ENCODE measurements at places on chromosomes 1 and 21.
A peak's percentile ranks its signal among the peaks of the same experiment; 100 is the strongest.

DNA sequence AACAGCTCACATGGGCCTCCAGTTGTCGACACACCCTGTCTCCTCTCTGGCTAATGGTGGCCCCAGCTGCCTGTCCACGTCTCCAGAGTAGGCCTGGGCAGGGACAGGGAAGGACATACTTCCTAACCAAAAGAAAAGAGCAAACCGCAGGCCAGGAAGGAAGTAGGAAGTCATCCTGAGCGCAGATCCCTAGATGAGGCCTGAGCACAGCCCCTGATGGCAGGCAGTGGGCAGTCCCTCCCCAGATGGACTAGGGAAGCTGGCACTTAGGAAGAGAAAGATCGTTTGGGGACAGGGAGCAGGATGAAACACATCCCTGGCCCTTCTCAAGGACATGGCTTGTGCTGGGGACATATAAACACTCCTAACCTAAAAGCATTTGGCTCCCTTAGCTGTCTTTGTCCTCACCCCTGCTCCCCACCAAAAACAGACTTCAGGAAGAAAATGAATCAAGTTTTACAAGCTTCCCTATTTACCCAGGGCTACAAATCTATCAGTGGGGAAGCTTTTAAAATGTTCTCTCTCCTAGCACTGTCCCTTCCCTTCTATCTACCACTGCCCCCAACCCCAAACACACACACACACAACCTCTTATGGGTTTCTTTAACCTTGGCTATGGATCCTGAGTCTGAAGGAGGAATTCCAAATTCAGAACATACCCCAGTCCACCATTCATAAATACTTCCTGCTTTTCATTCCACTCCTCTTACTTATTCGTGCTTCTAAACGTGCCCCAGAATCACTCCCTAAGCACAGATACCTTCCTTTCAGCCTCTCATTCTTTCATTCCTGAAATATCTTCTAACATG, 21.1 kb downstream of the SSBP3 start:
- DNase-seq: no peak

DNA sequence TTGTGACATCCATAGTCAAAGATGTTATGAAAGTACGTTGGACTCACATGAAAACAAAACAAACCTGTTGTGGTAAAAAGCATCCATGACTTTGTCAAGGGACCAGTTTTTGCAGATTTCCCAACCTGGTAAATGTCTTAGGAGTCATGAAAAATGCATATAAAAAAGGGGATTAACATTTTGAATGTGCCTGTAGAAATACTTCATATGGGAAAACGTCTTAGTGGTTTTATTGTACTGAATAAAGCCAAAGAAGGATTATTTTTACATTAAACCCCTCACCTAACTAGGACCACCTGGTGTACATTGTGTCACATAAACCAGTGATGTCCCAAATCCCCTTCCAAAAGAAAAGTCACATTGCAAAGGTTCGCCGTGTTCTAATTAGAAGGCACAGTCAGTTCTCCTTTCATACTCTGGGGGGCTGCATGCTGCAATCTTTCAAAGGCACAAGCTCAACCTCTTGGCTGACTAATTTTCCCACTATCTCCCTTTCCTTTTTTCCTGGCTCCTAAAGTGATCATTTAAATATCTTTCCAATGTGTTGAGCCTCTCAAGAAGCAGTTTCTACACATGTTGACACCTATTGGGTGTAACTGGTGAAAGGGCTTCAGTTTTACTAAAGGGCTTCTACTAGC, 119.8 kb upstream of the SPAG17 start:
- peak; percentile 22 for DNase-seq

DNA sequence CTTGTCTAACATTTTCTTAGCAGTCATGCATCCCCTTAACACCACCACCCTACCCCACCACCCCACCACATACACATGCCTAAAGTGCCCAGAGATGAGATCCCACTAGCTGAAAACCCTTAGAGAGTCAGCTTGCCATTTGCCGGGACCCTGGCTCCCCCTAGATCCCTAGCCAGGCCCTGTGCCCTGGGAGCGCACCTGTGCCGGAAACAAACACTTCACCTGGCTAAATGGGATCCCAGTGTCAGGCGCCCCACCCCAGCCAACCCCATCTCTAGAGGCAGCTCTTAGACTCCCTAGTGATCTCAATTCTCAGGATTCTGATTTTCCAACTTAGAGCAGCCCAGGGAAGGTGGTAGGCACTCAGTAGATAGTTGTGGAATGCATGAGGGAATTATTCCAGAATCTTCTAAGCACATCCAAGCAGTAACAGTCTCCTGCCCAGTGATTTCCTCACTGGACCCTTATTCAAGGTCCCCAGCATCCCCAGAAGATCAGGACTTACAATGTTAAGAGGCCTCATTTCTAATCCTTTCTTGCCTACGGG, 105.2 kb downstream of the LAMC2 start:
- DNase-seq: no peak

GRCh38 chr21:38492007-38492406, 6.3 kb downstream of the ERG start:
- DNase-seq: no peak

- DNase-seq: no peak
Measured at GRCh38 chr1:72062584-72062983, 219.8 kb downstream of the NEGR1 start.

- no peak for DNase-seq
Measured at GRCh38 chr1:6037338-6037762, 8.3 kb upstream of the KCNAB2 start.

- no peak for DNase-seq
Measured at GRCh38 chr1:28208818-28209441, 23.9 kb downstream of the DNAJC8 start.

DNA sequence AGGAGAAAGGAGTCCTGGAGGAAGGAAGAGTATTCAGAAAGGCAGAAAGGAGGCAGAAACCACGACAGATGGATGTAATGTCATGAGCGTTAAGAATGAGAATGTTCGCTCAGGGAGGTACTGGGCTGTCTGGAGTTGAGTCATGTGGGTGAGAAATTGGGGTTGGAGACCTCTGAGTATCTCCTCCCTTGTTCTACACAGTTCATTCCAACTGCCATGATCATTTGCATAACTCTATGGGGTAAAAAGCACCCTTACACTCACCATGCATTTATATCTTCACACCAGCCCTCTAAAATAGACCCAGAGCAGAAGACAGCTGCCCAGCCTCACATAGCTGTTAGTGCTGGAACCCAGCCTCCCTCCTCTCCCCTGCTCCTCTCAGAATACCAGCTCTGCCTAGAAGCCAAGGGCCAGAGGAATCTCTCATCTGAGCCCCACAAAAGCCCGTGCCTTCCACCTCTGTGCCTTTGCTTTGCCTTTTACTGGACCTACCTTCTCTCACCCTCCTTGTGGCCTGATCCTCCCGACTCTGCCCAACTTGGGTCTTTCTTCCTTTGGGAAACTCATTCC, 85.2 kb downstream of the BEND5 start:
- DNase-seq: no peak

- no peak for DNase-seq
Measured at GRCh38 chr21:31205412-31205811, 138.6 kb downstream of the TIAM1 start.

DNA sequence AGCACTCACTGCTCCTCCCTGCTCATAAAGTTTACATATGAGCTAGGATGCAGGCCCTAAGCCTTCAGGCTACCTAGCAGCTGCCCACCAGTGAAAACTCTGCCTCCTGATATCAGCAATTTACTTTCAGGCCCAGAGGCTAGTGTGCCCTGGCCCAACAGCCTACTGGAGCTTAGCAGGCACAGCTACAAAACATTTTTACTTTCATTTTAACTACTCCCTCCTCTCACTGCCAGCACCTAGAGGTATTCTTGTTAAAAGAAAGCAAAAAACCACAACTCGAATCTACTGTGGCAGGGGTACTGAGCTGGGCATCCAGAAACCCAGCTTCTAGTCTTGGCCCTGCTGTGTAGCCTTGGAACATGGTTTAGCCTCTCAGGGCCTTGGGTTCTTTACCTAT, 5.8 kb upstream of the LORICRIN start:
- DNase-seq: no peak

GRCh38 chr1:183598386-183598785, 8.1 kb upstream of the NCF2 start:
- no peak for DNase-seq

DNA sequence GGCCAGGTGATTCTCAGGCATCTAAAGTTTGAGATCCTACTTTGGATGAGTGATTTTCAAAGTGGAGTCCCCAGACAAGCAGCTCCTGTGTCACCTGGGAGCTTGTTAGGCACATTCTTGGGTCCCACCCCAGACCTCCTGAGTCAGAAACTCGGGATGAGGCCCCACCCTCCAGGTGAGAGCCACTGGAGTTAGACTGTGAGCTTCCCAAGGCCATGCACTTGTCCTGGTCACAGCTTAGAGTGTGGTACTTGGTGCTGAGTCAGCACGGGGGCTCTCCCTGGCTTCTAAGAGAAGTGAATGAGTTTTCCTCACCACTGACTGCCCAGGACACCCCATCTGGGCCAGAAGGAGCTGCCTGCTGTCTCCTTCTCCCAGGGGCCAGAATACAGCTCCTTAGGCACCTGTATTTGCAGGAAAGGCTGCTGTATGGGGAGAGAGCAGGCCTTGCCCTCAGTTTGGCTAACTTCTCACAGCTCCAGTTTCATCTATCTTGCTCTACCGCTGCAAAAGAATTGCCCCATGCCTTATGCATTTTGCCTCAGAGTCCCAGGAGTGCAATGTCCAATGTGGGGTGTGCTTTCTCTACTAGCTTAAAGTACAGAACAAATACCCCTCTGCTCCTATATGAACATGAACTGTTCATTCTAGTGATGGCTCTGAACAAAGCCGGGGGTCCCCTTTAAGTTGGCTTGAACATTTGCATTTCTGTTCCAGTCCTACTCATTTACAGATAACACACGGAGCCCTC, 98.1 kb downstream of the PSMG1 start:
- DNase-seq: no peak

DNA sequence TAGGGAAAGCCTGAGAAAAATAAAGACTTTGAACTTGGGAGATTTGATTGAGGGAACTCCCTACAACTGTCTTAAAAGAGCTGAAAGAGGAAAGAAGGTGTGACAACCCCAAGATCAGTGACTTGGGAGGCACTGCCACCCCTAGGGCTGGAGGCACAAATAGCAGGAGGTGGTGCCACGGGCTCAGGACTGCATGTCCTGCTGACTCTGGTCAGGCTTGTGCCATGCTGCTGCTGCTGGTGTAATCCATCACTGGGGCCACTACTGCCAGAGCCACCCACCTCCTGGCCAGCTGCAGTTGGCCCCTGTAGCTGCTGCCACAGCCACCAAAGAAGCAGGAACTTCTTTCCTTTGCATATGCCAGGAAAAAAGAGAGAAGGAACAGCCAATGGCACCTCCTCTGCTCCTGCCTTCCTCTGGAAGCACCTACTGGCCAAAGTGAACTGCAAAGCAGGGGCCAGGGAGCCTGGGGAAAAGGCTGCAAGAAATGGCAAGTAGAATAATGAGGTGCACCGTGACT, 730.3 kb downstream of the PTPRU start:
- DNase-seq: no peak

DNA sequence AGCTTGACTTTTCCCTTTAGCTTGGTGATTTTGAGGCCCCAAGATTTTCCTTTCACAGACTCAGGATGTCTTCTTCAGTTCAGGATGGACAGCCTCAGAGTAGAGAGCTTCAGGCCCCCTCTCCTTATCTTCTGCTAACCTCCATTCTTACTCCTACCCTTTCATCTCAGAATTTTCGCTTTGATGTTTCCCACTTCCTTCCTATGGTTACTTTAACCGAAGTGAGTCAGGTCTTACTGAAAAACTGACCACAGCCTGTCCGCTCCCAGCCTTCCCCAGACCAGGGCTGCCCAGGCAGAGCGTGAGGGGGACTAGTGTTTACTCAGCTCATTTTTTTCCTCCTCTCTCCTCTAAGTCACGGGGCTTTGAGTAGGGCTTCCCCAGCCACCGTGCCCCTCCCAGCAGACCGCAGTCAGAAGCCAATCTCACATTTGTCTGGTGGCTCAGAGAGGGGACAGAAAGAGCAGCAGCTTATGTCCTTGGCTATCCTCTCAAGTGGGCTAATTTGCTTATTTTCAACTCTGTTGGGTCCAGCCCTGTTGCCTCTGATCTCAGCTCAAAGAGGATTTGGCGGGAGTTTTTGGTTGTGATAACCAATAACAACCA, 4.2 kb upstream of the IL19 start:
- DNase-seq: no peak
